ENCODE measurements at places on chromosomes 1 and 21.

DNA sequence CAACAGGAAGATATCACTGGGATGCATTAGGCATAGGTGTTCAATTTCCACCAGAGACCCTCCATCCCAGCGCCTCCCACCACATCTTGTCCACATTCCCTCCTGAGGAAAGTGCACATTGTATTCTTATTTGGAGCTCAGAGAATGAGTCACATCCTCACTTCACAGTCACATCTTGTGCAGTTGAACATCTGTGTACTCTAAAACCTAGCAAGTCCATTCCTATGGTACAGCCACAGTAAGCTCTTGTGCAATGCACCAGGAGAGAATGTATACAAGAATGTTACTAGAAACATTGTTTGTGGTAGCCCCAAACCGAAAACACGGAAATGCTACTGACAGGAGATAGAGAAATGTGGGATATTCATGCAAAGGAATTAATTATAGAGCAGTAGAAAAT is 1.6 kb upstream of the KDF1 start:
- peak; percentile 96 for DNase-seq

- DNase-seq, result peak; percentile 75
These were observed 19.7 kb downstream of the ACBD6 start for GRCh38 chr1:180482425-180483275.

DNA sequence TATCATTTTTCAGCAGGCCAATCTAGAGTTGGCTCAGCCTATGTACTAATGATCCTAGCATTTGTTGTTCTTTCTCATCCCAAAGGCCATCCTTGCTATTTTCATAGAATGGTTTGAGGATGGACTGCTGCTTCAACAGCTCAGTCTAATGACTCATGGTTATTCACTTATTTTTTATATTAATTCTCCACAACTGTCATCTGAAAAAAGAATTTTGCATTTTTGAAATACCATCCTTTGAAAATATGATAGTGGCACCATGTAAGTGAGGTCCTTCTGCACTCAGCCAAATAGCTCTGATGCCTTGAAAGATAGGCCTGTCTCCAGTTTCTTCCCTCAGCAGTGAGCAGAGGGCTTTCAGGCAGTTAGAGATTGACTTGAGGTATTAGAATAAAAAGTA is 377.5 kb downstream of the LMO4 start:
- DNase-seq, result peak; percentile 17

GRCh38 chr1:51768971-51769588 is 109.4 kb downstream of the NRDC start:
- DNase-seq, result peak; percentile 85

DNA sequence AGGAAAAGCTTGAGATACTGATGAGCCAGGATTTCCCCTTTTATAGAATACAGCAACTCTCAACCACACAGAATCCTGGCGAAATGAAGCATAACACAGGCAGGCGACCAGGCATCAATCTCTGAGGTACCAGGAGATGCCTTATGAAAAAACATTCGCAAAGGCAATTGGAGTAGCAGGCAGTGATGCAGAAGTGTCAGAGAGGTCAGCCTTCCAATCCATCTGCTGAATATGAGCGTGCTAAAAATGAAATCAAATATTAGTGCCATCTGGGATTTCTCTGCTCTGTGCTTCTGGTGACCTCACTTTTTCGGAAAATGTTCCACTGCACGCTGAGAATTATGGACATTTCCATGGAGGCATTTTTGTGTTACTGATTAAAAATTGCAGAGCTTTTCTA is 258.8 kb downstream of the VAV3 start:
- DNase-seq, result no peak

DNA sequence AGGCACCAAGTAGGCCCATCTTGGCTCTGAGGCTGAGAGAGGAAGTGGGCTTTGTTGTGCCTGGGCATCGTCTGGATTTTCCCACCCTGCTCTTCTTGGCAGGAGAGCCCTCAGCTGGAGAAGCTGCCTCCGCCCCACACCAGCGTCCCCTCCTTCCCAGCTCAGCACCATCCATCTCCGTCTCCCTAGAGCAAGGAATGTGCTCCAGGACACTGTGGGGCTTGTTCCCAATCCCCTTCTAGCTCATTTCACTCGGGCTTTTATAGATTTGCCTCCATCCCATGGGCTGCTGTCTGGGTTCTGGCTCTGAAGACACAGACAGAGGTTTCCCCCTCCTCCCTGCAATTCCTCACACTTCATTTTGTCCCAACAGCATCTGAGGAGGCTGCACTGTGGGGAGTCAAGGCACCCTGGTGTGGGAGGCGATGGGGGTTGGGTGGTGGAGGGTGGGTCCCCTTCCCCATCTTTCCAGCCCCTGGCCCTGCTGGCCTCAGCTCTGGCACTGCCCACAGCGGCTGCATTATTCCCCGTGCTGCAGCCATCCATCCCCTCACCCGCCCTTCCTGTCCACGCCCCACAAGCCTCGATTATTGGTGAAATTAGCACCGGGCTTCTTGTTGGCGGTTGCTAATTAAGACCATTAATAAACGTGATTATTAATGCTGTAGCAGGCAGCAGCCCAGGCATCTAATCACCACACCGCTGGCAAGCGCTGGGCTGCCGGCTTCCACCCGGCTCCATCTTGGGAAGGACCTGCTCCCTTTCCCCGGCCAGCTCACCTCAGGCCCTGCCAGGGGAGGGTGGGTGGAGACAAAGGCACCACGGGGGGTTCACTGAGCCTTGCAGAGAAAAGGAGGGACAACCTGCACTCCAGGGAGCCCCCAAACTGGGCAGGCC is 21.7 kb downstream of the RHBG start:
- DNase-seq, result no peak

DNA sequence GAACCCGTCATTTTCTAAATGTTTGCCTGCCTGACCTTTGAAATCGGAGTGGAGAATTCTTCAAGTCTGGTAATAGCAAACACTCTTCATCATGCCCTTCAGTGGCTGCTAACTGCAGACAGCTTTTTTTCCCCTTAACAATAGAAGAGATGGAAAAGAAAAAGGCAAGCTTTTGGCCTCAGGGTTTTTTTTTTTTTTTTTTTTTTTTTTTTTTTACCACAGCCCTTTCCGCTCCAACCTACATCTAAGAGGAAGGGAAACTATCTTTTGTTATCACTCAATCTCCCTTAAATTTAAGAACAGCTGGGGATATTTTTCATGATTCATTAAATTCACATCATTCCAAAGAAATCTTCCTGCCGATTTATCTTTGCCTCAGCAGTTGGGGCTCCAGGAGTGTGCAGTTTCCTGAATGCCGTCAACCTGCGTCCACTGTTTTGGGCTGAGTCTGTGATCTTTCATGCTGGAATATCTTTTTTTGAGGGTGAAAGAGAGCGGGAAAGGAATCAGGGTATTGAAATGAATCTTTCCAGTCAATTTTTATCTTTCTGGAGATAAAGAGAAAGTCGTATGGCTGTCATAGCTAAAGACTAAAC is 144.5 kb upstream of the SMYD2 start:
- DNase-seq, result no peak

DNA sequence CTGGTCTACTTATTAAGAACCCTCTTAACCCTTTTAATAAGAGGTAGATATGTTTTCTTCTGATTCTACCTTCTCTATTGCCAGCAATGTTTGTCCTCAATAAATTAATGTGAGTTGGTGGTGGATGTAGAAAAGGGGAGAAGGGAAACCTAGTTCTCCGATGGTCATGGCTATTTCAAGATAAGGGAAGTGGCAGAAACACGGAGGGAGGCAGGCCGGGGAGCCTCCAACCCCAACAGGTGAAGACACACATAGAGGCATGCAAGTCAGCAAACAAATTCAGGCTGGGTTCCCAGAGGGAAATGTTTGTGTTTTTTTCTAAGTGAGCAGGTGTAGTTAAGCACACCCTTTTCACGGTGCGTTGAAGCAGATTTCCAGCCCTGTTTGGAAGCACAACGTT is 31.0 kb upstream of the CLDN14 start:
- no peak for DNase-seq

DNA sequence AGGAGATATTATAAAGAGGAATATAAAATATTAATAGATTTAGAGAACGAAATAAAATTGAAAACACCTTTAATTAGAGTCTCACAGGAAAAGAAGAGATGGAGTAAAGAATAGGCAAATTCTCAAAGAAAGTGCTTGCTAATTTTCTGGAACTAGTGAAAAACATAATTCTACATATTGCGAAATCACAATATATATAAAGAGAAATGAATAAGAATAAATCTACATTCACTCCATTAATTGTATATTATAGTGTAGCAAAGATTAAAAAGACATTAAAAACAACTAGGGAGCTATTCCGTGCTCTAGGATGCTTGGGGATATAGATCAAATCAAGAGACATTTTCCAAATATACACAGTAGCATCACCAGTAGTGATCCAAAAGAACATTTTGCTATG is 685.2 kb upstream of the NCAM2 start:
- DNase-seq, result no peak
